Cerebellar nuclear complex (tissue), 1 donor: ENCODE measurements at places on chromosomes 12 and 14.

- no peak for DNase-seq
Observed at GRCh38 chr14:34633742-34634141, 3.8 kb upstream of the SNX6 start.

DNA sequence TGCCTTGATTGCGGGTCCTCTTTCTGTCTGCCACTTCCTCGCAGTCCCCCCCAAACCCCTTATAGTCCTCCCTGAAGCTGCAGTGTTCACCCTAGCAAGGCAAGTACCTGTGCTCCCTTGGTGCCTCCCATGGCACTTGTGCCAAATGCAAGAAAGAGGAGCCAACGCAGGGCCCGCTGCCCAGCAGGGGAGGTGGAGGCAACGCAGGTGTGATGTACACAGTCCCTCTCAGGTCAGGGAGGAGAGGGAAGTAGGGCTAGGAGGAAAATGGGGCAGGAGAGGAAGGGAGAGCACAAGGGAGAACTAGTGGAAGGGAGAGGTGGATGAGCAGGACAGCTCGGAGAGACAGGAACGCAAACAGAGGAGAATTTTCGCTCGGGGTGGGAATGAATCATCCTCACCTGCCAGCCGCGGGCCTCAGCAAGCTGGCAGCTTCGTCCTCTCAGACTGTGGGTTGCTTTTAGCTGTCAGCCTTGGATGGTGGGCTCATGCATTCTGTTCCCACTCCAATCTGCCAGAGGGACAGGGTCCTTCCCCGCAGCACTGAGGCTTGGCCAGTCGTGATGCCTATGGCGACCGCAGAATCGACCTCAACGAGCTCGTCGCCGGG lies 357.0 kb downstream of the CACNA1C start:
- no peak for DNase-seq

- no peak for DNase-seq
Observed at GRCh38 chr14:72925171-72925759, 999 bp upstream of the DCAF4 start.

DNA sequence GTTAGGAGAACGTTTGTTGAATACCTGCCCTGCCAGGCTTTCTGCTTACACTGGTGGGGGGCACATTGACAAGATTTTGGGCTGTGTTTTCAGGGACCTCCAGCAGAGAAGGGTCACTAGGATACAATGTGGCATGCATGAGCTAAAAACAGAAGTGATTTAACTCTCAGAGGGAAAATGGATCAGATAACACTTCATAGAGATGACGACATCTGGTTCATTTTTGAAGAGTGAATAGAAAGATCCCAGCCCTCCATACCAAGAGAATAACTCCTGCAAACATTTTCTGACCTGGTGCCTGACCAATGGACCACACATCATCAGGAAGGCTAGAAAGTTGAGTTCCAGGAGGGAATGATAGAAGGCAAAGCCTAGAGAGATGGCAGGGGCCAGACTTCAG lies 33.7 kb downstream of the CKB start:
- no peak for DNase-seq

GRCh38 chr12:124216966-124217365 lies 77.9 kb upstream of the RFLNA start:
- DNase-seq: no peak

GRCh38 chr12:92437452-92437851 lies 265.3 kb upstream of the PLEKHG7 start:
- DNase-seq: no peak

DNA sequence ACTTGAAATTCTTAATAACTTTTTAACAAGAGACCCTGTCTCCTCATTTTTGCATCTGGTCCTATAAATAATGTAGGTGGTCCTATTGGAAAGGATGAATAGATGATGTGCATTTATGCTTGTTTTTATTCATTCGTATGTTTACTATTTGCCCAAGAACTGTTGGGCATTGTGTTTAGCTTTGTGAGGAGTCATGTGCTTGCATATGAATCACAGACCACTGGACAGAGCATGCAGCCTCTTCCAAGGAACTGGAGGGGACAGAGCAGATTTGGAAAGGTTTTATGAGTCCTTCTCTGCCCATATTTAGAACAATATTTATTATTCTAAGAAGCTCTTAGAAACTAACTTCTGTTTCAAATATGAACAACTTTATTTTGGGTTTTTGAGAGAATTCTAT lies 414.0 kb downstream of the SOX5 start:
- DNase-seq: no peak

DNA sequence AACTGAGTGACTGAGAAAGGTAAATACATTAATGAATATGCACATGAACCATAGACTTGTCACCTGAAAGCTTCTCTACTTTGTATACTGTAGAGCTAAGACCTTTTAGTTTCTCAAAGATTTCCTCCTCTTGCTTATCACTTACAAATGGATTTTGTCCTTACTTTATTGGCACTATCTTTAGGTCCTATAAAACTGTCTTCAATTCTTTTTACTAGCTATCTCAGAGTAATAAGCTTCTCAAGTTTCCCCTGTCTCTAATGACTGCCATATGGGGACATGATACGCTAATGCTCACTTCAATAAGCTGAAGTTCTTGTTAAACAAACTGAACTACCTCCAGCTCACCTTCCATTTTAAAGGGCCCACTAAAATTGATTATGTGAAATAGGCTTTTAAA lies 468.2 kb upstream of the CCDC196 start:
- no peak for DNase-seq

DNA sequence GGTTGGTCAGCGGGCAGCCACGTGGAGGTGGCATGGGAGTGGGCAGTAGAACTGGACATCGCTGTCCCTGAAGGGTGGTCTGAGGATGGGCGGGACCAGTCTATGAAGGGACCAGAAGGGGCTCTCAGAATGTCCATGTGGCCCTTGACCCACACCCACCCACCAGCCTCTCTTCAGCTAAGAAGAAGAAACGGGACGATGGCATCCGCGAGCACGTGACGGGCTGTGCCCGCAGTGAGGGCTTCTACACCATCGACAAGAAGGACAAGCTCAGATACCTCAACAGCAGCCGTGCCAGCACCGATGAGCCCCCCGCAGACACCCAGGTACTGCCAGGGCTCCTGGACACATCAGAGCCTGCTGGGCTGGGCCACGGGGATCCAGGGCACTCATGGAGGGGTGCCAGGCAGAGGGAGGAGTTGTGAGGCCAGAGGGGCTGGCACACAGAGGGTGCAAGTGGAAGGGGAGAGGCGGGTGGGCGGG lies 21.3 kb downstream of the SETD1B start:
- DNase-seq: no peak

GRCh38 chr12:52415870-52416750 lies 10.0 kb upstream of the KRT82 start:
- DNase-seq: no peak

GRCh38 chr12:48925304-48926011 lies at the start of gene FKBP11:
Gene FKBP11 (minus strand): TSS chr12:48925492. CDS start chr12:48925428, 64 bp downstream.
- no peak for DNase-seq

GRCh38 chr14:55911776-55912175 lies 206.4 kb upstream of the PELI2 start:
- DNase-seq: no peak

- peak; percentile 48 for DNase-seq
Observed at GRCh38 chr12:93733358-93733757, 56.2 kb downstream of the CRADD start.

- no peak for DNase-seq
Observed at GRCh38 chr12:50205648-50206047, 38.5 kb upstream of the CERS5 start.

DNA sequence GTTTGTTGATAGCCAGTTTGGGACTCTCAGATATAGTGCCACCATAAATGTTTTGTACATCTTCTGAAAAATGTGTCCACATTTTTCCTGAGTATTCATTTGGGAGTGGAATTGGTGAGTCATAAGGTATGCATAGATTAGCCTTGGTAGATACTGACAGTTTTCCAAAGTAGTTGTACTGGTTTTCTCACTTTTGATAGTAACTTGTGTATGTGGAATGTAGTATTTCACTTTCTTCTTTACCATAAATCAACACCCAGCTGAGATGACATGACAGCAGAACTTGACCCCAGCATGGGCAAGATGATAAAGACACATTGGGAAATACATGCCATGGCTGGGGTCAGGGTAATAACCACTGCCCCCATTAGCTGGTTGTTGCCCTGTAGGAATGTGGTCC lies 5.4 kb downstream of the FBXW8 start:
- no peak for DNase-seq
